Suprapubic skin (tissue), 4 donors: ENCODE measurements at places on chromosomes 1 and 21. TPM values are rescaled to one million over a fixed set of nuclear protein-coding genes. Genes with fewer than 3 reads are reported as not detected.
A peak's percentile ranks its signal among the peaks of the same experiment; 100 is the strongest.

- no peak for DNase-seq
These were observed 5.3 kb upstream of the EVA1B start for GRCh38 chr1:36328713-36329112.

GRCh38 chr1:12436817-12437599 is 181.0 kb downstream of the DHRS3 start:
- DNase-seq, result no peak

- DNase-seq, result no peak
These were observed 1471.7 kb upstream of the B3GALT2 start for GRCh38 chr1:194658090-194658439.

GRCh38 chr1:12502336-12503109 is 115.5 kb downstream of the DHRS3 start:
- DNase-seq, result peak; percentile 49

DNA sequence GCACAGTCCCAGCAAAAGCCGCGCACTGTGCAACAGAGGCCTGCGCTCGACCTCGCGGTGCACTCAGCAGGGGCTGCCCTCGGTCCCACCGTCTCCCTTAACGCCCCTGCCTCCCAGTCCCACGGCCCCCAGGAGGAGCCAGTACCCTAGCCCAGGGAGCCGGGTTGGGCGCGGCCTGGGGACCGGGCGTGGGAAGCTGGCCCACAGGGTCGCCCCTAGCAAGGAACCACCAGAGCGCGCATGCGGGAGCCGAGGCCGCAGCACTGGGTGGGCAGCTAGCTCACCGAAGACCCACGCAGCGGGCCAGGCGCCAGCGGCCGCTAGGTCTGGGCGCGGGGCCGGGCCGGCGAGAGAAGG is 21.6 kb upstream of the ZNF678 start:
- DNase-seq, result no peak

GRCh38 chr21:33025489-33026442 is at the start of gene OLIG2:
OLIG2 (plus strand) TSS chr21:33025935; CDS start chr21:33026863, 928 bp downstream.
- DNase-seq, result no peak

GRCh38 chr1:55931081-55931940 is 648.1 kb downstream of the PLPP3 start:
- DNase-seq, result no peak

GRCh38 chr1:19582318-19582717 is 61.8 kb upstream of the NBL1 start:
- no peak for DNase-seq

- DNase-seq, result no peak
These were observed 72.2 kb upstream of the GADD45A start for GRCh38 chr1:67612788-67613241.

Gene LAPTM5
- 13.7 TPM for total RNA-seq

- DNase-seq, result no peak
These were observed 1.2 kb upstream of the CRCT1 start for GRCh38 chr1:152513081-152513480.

GRCh38 chr1:245999697-246000637 is 507.1 kb downstream of the SMYD3 start:
- no peak for DNase-seq

DNA sequence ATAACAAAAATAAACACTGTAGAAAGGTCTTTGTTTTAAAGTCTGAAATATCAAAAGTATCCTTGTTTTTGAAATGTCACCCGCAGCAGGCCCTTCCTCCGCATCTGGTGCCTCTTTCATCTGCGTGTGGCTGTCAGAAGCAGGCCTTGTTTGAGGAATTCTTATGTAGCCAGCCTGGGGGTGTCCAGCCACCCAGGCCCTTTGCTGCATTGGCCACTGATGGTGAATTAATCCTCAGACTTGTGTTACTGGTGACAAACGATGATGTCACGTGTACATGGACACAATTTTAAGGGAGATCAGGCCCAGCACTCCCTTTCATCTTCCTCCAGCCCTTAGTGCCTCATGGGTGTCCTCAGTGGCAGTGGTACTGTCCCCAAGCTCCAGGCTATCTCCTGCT is 208.0 kb upstream of the GALNT2 start:
- no peak for DNase-seq

- DNase-seq, result no peak
These were observed 8.1 kb upstream of the RCC2 start for GRCh38 chr1:17447501-17447992.

DNA sequence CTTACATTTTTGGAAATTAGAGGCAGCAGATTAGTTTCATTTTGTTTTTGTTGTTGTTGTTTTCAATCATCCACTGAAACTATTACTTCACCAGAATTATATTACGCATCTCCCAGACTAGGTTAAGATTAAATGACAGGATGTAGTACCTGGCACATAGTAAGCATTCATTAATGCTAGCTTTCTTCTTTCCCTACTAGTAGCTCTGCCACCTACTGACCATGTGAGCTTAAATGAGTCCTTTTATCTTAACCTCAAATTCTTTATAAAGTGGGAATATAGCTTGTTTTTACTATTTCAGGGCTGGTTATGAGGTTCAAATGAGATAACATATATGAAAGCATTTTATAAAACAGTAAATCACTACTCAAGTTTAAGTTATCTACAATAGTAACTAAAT is 10.2 kb upstream of the ASPM start:
- no peak for DNase-seq

DNA sequence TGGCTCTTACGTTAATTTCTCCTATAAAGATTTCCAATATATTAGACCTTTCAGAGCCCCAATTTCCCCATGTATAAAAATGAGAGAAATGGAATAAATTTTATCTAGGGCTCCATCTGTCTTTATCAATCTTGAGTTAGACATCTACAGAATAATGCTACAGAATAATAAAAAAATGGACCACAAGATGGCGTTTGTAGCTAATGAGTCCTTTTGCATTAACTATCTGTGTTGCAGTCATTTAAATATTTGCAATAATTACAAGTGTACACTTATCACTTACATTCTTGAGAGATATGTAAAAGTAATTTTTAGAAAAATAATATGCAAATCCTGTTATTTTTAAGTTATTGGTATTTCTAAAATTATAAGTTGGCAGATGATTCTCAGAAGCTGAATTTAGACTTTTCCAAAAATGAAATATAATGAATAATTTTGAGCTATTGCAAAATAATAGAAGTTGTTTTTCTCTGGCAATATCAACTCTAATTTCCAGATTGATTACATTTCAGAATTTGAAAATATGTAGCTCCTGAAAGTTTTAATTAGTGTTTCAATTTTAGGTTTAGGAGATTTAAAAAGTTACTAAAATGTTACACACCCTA is 87.7 kb downstream of the SNX7 start:
- no peak for DNase-seq

DNA sequence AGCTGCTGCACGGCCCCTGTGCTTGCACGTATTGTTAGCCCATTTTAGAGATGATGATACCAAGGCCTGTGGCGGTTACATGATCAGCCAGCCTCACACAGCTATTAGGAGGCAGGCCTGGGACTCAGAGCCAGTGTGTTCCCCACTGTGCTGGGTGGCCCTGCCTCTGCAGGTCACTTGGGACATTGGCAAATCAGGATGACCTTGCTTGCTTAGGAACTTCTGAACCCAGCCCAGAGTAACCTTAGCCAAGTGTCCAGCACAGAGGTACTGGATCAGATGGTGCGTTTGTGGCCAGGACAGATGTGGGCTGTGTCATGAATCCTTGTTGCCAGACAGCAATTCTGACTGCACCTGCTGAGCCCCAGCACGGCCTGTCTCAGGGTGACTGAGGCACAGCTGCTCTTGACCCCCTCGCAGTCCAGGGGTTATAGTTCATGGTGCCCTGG is 28.1 kb downstream of the LDLRAP1 start:
- DNase-seq, result no peak

Gene PIGK
- 16.0 TPM for total RNA-seq

- no peak for DNase-seq
These were observed 16.3 kb upstream of the ERVH48-1 start for GRCh38 chr21:42941696-42942085.

- no peak for DNase-seq
These were observed 175.7 kb downstream of the VPS13D start for GRCh38 chr1:12405325-12406210.

Gene KRTAP21-2
- total RNA-seq, result not detected

DNA sequence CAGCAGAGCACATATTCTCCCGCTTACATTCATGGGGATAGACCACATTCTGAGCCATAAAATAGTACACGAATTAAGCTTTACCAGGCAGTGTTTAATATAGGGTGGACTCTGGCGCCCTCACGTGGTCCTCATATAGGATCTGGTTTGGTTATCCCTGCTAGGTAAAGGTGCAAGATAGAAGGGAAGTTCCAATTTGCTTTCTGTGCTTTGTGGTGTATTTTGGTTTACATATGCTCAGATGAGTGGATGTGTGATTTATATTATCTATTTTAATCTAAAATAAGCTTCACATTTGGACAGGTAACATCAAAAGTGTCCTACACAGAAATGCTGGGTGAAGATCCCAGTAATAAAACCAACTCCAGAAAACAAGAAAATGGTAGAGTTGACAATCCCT is 3.6 kb downstream of the CR1 start:
- DNase-seq, result peak; percentile 71

DNA sequence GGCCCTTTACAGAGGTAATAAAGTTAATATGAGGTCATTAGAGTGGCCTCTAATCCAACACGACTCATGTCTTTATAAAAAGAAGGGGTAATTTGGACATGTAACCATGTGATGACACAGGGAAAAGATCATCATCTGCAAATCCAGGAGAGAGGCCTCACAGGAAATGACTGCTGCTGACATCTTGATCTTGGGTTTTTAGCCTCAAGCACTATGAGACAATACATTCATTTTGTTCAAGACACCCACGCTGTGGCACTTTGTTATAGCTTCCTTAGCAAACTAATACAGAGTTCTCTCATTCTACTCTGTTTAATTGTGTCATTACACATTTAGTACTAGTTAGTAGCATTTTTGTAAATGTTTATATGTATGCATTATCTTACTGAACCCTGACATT is 64.0 kb upstream of the RUNX1 start:
- no peak for DNase-seq

Gene NIPAL3
- total RNA-seq, result 64.1 TPM

Gene ALX3
- total RNA-seq, result not detected

DNA sequence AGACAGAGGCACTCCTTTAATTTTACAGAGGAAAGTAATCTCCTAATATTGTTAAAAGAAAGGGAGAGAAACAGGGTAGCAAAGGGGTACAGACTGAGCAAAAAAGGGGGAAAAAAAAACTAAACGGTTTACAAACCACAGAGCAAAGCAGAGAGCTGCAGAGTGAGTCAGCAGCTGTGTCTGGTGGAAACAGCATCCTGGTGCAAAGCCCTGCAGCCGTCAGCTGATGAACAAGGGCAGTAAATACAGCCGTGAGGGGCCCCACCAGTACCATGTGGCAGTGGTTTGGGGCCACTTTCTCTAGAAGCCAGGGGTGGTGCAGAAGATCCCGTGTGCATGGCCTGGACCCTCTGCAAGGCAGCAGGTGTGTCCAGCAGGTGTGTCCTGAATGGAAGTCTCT is 111.3 kb downstream of the ERG start:
- DNase-seq, result no peak

DNA sequence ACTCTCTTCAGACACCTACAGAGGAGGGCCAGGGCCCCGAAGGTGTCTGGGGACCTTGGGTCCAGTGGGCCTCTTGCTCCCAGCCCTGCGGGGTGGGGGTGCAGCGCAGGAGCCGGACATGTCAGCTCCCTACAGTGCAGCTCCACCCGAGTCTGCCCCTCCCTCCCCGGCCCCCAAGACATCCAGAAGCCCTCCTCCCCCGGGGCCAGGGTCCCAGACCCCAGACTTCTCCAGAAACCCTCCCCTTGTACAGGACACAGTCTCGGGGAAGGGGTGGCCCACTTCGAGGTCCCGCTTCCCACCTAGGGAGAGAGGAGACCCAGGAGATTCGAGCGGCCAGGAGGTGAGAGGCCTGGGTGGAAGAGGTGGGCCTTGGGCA is 3.7 kb downstream of the ADAMTSL4 start:
- DNase-seq, result no peak

GRCh38 chr1:201528631-201529252 is 10.2 kb upstream of the NAV1 start:
- peak; percentile 12 for DNase-seq

GRCh38 chr1:226875641-226876295 is 5.4 kb downstream of the PSEN2 start:
- no peak for DNase-seq

- DNase-seq, result no peak
These were observed 109.0 kb downstream of the UBE2U start for GRCh38 chr1:64312431-64312830.

Gene NFASC
- 41.7 TPM for total RNA-seq

DNA sequence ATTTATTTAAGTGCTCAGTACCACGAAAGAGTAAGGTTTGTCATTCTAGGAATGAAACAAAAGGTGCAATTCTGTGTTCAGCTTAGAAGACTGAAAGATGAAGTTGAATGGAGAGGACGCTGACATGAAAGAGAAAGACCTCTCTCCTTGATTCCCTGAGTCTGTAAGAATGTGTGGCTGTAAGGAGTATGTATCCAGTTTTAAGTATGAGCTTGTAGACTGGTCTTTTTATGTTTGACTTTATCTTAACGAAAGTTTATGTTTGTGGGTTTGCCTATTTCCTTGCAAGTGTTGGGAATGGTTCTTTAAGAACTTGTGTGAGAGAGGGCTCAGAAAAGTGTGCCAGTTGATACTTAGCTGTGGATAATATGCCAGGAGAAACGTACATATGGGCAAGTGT is 1.4 kb downstream of the CHD1L start:
- no peak for DNase-seq

- DNase-seq, result no peak
These were observed 22.2 kb downstream of the SLC25A33 start for GRCh38 chr1:9561429-9561828.

DNA sequence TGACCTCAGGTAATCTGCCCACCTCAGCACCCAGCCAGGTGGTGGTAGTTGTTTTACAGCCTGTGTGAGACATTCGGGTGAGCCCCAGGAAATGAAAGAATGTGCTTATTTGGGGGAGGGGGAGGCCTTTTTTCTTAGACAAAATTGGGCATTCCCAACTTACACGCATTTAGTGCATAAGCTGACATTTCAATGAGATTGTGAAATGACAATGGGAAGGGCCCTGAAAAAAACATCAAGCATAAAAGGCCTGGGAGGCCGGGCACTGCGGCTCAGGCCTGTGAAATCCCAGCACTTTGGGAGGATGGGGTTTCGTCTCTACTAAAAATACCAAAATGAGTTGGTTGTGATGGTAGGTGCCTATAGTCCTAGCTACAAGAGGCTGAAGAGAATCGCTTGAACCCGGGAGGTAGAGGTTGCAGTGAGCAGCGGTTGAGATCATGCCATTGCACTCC is 5.0 kb downstream of the GAS5 start:
- DNase-seq, result no peak

Gene PGLYRP3
- 53.2 TPM for total RNA-seq

Gene INSRR
- not detected for total RNA-seq

GRCh38 chr1:22104865-22105437 is 37.9 kb downstream of the WNT4 start:
- no peak for DNase-seq

- DNase-seq, result no peak
These were observed 19.2 kb downstream of the CD1D start for GRCh38 chr1:158199849-158200248.
